ENCODE measurements at places on chromosomes 16 and 17.

DNA sequence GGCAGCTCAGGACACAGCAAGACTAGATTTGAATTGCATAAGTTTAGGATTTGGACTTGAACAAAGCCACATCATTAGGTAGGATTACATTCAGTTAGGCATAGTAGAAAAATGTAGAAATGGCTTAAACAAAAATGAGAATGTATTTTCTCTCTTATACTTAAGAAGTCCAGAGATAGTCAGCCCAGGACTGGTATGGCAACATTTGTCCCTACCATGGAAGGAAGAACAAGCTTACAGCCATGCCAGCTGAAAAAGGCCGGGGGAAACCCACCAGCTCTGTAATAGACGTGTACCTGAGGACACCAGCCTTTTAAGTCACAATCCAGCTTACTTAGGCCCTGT, 11.2 kb upstream of the TMIGD1 start:
- DNase-seq = no peak

DNA sequence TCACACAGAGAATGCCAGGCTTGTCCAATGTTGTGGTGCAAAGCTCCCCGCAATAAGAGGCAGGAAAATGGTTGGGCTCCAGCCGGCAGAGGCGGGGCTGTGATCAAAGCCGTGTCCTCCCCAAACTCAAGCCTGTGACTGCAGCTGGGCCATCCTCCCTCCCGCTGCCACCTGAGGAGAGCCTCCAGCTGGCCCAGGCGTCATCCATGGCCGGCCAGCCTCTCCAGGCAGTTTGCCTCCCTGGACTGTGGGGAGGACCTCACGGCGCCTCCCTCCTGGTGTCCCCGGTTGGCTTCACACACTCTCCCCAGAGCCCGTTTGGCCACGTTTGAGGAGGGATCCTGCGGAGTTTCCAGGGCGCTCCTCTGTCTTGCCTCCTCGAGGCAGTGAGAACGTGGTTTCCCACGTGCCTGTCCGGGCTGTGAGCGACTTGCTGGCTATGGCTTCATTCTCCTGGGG, 134.1 kb downstream of the IRF8 start:
- DNase-seq = no peak

- no peak for DNase-seq
Measured at GRCh38 chr17:72613396-72613795, 479.1 kb downstream of the SLC39A11 start.

- DNase-seq = no peak
Measured at GRCh38 chr17:59219992-59220327, 351 bp upstream of the GDPD1 start.

DNA sequence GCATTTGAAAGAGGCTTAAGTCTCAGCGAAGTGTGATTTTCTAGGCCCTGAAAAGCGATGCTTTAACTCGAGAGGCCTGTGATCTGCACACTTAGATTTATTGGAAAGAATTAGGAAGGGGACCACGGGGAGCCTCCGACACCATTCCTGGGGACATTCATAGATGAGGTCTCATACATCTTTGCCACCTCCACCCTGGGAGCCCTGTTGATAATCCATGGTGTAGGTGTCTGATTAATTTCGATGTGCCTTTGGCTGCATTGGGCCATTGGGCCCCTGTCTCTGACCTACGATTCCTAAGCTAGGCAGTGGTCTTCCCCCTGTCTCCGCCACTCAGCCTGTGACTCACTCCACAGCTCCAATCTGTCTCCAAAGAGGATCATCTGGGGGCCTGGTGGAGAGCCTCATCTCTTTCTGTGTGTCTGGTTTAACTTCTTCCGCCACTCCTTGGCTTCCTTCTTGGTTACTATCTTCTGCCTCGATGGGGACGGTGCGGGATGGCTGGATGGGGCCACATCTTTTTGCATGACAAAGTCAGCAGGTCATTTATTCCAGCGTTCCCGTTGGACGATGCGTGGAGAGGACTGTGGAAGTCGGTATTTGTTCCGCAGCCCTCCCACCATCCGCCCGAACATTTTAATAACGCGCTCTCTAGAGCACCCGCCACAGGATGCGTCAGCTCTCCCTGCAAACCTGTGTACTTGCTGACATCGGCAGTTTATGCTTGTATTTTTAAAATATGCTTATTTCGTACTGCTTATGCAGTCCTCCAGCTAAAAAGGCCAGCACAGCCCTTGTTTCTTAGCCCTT, 109.3 kb downstream of the IRX3 start:
- DNase-seq = no peak

- no peak for DNase-seq
Measured at GRCh38 chr16:30482366-30482765, 9.8 kb downstream of the ITGAL start.

- peak; percentile 18 for DNase-seq
Measured at GRCh38 chr17:44004761-44005526, 522 bp downstream of the NAGS start.

- DNase-seq = no peak
Measured at GRCh38 chr16:87425941-87426340, 33.8 kb downstream of the MAP1LC3B start.

DNA sequence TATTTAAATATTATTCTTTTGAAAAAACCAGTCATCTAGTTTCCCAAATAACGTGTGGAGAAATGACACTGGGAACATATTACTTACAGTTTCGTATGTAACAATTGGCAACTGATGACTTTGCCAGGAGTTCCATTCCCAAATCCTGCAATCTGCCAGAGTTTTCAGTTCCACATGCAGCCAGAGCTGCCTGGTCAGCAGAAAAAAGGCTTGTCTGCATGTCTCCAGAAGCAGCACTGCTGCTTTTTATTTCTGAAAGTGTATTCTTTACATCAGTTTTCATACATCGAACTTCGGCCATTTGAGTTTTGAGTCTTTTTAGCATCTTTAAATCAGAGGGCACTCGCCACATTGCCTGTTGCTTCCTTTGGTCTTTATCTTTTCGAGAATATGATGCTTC, 78.4 kb downstream of the TRIM37 start:
- DNase-seq = no peak

GRCh38 chr16:84570739-84571403, 47.0 kb downstream of the COTL1 start:
- no peak for DNase-seq

Measured in stimulated activated effector memory CD8-positive, alpha-beta T cell treated with anti-CD3 and anti-CD28 coated beads, Interleukin-12 subunit alpha, Interleukin-12 subunit beta, amount 100 ng/mL, for 72 hours (primary cell).